ENCODE measurements at places on chromosomes 1 and 21.
A peak's percentile ranks its signal among the peaks of the same experiment; 100 is the strongest.

GRCh38 chr1:37947364-37947763 is 511 bp upstream of the INPP5B start:
- no peak for DNase-seq

GRCh38 chr21:38661889-38662568 is 143.7 kb upstream of the ETS2 start:
- DNase-seq: no peak

DNA sequence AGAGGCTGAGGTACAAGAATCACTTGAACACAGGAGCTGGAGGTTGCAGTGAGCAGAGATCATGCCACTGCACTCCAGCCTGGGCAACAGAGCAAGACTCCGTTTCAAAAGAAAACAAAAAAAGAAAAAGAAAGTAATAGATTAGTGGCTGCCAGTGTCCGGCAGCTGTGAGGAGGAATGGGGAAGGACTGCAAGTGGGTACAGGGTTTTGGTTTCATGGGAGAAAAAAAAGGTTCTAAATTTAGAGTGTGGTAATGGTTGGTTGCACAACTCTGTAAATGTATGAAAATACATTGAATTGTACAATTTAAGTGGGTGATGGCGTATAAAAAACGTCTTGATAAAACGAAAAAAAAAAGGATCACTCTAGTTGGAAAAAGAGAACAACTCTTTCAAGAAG is 6.7 kb downstream of the TAF1A start:
- DNase-seq: peak; percentile 62

- DNase-seq: no peak
These were observed 8.4 kb downstream of the PRRX1 start for GRCh38 chr1:170672316-170672715.

GRCh38 chr1:10662824-10663677 is 133.4 kb downstream of the CASZ1 start:
- DNase-seq: no peak

Data from B cell (primary cell).